ENCODE measurements at places on chromosomes 16 and 17.

DNA sequence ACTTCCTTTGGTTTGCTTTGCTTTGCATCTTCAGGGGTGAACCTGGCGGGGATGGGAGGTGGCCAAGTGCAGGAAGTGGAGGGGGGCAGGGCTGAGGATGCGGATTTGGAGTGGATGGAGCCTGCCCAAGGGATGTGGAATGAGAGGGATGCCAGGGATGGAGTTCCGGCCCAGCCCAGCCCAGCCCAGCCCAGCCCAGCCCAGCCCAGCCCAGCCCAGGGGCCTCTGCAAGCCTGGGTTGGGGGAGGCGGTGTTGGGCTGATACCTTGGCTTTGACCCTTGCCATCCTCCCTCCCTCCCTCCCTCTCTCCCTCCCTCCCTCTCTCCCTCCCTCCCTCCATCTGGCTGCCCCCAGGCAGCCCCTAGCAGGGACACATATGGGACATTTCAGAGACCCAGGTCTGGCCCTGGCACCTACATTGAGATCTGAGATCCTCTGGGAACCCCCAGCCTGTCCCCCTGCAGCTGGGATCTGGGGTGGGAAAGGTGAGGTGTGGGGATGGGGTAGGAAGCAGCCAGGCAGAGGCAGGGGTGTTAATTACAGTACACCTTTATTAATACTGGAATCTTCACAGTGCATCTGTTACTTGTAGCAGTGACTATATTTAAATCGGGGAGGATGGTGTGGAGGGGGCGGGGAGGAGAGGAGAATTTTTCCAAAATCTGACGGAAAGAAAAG lies 14.5 kb downstream of the IL34 start:
- DNase-seq, result no peak

DNA sequence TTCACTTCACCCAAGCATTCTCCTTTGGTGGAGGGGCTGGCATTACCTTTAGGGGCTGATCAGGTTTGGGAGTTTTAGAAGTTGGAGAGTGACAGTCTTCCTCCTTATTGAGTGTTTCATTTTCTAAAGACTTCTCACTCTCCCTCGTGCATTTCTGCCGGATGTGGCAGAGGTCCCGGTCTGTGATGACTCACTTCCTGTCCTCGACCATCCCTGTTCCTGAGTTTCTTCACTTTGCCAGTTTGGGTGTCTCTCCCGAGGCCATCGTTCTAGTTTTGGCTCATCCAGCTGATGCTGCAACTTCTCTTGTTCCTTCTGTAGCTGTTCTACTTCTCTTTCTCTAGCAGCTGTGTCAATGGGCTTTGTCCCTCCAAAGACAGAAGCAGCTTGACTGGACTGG lies 104.3 kb downstream of the PHKB start:
- no peak for DNase-seq

DNA sequence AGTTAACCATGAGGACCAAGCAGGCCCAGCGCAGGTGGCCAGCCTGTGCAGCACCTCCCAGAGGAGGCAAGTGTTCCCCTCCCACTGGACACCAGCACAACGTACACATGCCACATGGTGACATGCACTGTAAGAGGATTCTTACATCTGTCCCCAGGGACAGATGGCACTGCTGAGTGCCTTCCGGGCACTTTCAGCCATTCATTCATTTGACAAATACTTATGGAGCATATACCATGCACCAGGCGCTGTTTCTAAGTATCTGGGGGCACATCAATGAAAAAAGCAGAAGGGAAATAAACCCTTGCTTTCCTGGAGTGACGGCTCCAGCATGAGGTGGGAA lies 79.6 kb downstream of the GAS7 start:
- DNase-seq, result no peak

DNA sequence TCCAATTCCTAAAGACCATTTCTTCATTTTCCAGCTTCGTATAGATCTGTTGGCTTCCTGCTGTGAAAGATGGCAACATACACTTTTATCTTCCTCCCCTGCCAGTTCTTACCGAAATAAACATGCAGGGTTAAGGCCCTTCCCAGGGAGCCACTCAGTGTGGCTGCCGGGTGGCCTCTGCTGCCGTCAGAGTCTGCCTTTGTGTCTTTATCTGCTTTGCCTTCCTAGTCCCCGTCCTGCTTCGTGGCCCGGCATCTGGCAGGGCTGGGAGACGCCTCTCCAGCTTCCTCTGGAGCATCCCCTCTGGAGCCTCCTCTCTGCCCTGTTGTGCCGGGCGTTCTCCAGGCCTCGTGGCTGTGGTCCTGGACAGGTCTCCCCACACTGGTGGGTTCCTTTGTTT lies 30.3 kb upstream of the CAPN15 start:
- no peak for DNase-seq

- no peak for DNase-seq
Observed at GRCh38 chr17:47728214-47728877, 4.7 kb upstream of the TBX21 start.

- DNase-seq, result no peak
Observed at GRCh38 chr16:84663433-84664101, 15.3 kb downstream of the KLHL36 start.

- DNase-seq, result no peak
Observed at GRCh38 chr17:1737531-1738291, 5.0 kb upstream of the SERPINF2 start.

GRCh38 chr17:41393826-41394225 lies 3.6 kb downstream of the KRT31 start:
- DNase-seq, result no peak

DNA sequence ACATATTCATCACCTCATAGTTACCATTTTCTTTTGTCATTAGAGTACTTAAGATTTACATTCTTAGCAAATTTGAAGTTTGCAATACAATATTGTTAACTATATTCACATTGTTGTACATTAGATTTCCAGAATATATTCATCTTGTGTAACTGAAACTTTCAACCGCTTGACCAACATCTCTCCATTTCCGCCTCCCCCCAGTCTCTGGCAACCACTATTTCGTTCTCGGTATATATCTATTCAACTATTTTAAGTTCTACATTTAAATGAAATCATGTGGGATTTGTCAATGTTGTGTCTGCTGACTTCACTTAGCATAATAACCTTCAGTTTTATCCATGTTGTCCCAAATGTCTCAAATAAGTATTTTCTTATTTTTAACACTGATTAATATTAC lies 274.5 kb upstream of the KIF2B start:
- no peak for DNase-seq

- DNase-seq, result no peak
Observed at GRCh38 chr16:72715267-72715666, 332.7 kb downstream of the ZFHX3 start.

DNA sequence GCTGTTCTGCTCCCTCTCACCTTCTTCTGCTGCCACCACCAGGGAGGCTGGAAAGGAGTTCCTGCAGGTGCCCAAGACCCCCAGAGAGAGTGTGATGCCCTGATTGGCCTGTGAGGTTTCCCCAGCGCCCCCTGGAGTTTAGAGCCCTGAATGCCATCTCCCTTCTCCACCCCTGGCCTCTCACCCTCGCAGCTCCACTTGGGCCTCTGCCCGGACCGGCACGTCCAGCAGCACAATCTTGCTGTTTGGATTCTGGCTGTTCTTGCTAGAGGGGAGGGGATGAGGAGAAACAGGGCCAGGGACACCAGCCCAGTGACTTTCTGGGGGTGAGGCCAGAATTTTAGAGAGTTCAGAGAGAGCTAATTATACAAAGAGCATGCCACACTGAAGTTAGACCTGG lies 12.5 kb upstream of the FAM171A2 start:
- no peak for DNase-seq

Measured in NCI-H187 treated with DMSO at 0.1 percent for 48 hours (cell line).